ENCODE measurements at places on chromosomes 4 and X.

GRCh38 chr4:54085284-54085683 is 14.7 kb upstream of the GSX2 start:
- no peak for DNase-seq

DNA sequence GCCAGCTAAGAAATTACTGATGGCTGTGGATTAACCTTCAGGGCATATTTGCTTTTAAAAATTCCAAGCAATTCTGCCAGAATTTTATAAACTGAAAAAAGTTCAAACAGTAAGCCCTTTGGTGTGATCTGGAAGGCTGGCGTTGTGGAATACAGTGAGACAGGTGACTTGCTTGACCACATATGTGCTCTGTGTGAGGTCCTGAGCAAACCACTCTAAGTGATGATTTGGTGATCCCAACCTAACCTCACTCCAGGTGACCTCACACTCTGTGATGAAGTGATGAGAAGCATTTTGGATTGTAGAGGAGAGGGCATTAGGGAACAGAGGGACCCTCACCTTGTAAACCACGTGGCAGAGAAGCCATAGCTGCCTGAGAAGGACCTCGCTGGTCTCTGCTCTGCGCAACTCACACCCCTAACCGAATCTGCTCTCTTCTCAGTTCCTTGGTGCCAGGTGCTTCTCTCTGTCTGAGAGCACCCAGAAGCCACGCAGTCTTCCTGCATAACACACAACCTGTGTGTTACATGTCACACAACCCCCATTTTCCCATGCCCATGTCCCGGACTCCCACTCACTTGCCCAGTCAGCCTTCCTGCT is 106.3 kb downstream of the ENPP6 start:
- DNase-seq: no peak

DNA sequence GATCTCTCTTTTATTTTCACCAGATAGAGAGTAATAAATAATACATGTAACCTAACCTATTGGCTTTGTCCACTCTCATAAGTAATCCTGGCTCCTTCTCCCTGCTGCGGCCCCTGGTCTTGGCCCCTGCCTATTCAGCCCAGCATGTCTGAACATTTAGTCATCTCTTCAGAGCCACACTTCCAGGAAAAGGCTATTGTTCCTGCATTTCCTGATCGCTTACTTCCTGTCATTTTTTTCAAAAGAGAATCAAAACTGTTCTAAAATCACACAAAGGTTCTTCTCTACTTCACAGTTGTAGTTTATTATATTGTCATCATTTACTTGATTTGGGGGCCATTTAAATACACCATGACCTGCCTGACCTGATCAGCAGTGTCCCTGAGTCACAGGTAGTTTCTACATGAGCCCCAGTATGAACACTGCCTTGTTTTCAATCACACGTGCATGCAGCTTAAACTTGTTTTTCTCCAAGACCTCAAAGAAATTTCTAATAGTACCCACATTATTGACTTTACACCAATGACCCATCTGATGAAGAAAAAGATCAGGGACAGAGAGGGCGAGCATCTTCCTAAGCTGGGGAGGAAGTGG is 47.4 kb upstream of the KDR start:
- no peak for DNase-seq

- no peak for DNase-seq
These were observed 48.5 kb upstream of the PABPC1L2A start for GRCh38 chrX:73127700-73128241.

DNA sequence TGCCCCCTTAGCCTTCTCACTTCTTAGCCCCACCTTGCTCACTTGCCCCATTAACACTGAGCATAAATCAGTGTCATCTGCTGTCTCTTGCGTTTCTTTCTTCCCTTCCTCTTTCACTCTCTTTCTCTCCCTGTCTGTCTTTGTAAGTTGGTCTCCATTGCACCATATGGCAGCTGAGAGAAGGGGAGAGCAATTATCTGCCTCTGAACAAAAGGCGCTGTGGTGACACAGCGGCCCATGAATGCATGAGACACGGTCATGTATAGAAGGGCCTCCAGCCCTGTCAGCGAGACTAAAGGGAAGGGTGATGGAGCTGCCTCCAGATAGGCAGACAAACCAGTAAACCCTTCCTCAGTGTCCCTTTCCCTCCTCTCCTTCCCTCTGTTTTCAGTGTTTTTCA is 88.8 kb upstream of the PCDH18 start:
- no peak for DNase-seq

- no peak for DNase-seq
These were observed 49.9 kb downstream of the FAM114A1 start for GRCh38 chr4:38917481-38918025.

DNA sequence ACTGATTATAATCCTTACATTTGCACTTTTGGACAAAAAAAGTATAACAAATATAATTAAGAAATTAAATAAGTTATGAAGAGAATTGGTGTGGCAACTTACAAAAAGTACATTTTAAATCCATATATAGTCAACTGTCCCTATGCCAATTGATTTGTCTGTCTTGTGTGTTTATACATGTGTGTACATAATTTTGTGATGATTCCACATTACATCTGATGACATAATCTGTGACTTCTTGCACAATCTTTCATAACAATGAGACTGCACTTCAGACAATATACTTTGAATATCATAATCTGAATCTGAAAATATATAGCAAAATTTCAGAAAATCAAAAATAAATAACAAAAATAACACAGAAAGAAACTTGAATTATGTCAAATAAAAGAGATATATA is 953.4 kb downstream of the FAT4 start:
- DNase-seq: no peak

All from stimulated activated CD4-positive, alpha-beta T cell treated with anti-CD3 and anti-CD28 coated beads, Interleukin-1b, Interleukin-23, amount 100 ng/mL, for 1 hour (primary cell).